Inflammatory macrophage treated with lipopolysaccharide for 1 hour (primary cell): ENCODE measurements at places on chromosomes 3 and 15.

DNA sequence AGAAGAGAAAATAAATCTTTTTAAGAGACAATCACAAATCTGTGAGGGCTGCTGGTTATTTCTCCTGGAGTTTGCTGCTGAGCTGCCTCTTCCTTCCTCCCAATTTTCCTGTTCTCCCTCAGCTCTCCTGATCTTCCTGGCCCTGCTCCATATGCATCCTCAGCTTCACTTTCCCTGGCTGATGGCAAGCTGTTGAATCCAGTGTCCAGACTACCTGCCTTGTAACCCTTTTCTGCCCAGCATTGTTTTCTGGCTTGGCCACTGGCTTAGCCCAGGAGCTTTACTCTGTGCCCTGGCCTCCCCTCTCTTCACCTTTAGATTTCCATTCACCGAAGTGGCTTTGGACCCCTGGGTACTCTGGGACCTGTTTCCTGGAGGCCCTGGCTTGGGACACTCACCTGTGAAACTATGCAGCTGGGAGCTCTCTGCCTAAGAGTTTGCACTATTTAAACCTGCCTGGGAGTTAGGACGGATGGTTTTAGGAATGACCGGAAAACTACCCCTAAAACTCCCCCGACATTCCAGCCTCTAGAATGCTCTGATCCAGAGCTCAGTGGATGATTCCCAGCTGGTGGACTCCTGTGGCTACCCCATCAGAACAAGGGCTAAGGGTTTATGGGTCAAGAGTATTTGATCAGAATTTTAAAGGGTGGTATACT, 90.0 kb downstream of the RBPMS2 start:
- DNase-seq, result no peak

DNA sequence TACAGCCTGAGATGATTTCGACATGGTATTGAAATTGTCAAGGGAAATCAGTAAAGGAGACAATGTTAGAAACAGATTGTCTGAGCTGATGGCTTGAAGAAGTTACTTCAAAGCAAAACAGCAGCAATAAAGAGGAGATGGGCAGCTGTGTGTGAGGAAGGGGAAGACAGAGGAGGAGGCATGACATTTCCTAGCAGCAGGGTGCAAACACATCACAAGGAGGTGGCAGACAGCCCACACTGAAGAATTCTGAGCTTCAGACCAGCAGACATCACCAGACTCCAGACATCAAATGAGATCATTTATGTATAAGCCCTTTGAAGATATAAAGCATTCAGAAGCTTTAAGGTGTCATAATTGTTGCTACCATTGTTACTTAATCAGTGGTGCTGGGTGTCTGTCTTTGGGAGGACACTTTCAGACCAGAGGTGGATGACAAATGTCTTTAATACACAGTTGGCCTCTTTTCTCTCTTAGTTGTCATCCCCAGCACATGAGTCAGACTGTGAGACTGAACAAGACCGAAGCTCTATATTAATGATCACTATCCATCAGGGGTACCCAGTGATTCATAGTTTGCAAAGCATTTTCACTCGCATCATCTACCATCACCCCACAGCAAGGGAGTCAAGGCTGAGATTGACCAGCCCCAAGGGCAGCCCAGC, 203.9 kb downstream of the MINAR1 start:
- DNase-seq, result no peak

GRCh38 chr15:25422021-25422420, 16.8 kb downstream of the UBE3A start:
- no peak for DNase-seq

DNA sequence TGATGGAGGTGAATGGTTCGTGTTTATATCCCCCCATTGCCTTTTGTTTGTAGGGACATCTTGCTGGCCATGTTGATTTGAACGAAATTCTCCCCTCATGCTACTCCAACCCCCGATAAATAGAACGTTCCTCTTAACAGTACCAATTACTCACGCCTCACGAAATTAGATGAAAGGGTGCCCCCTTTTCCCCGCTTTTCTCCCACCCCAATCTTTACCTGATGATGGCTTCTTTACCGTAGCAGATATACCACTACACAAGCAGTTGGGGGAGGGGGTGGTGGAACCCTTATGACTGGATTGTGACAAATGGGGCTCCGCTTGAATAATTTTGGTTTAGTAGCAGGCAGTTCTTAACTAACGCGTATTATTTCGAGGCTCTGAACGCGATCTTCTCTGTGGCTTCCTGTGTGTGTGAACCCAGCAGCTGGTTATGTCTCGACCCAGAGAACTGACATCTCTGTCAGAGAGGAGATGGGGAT, 1.1 kb downstream of the PIAS1 start:
- DNase-seq, result peak; percentile 58

- DNase-seq, result peak; percentile 59
Observed at GRCh38 chr3:101828691-101829436, 20.4 kb upstream of the NFKBIZ start.

DNA sequence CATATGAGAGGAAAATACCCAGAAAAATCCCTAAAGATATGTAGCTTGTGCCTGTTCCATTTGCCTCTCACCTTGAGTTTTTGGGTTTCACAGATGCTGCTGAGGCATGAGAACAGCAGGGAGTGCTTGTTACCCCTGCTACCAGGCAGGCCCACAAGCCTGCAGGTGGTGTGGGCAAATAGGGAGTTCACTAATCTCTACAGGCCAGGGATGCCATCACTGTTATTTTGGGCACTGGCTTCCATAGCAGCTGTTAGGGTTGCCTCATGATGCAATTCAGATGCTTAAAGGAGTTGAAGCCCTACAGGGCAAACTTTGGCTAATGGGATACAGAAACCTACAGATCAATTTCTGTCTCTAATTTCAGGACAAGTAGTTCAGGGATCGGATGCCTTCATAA, 873.5 kb downstream of the OTOL1 start:
- no peak for DNase-seq

DNA sequence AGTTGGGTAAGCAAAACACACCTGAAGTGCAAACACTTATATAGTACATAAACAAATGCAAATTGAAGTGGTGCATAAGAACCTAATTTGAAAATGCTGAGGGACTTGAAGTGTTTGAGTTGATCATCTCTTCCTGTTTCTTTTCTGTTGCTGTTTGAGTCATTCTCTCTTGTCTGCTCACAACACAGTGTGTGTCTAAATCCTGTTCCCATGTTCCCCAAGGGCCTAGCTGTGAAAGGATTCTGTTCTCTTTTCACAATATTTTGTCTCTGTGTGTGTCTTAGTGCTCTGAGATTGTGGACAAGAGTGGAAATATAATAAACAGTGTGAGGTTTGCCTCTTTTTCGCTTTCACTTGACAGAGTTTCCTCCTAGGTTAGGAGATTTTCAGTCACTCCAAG, 6.1 kb downstream of the CD96 start:
- peak; percentile 11 for DNase-seq

GRCh38 chr15:68442041-68442440, 10.1 kb upstream of the ITGA11 start:
- no peak for DNase-seq

- DNase-seq, result peak; percentile 50
Observed at GRCh38 chr15:40929660-40930429, 705 bp downstream of the DLL4 start.
